Occipital lobe (tissue), 3 donors: ENCODE measurements at places on chromosomes 2 and 18. TPM values are rescaled to one million over a fixed set of nuclear protein-coding genes. Genes with fewer than 3 reads are reported as not detected.

CIDEA gene
- 3.3 TPM for total RNA-seq

CYP1B1 gene
- 7.8 TPM for total RNA-seq

TCF4 gene
- 1,429 TPM for total RNA-seq

DNA sequence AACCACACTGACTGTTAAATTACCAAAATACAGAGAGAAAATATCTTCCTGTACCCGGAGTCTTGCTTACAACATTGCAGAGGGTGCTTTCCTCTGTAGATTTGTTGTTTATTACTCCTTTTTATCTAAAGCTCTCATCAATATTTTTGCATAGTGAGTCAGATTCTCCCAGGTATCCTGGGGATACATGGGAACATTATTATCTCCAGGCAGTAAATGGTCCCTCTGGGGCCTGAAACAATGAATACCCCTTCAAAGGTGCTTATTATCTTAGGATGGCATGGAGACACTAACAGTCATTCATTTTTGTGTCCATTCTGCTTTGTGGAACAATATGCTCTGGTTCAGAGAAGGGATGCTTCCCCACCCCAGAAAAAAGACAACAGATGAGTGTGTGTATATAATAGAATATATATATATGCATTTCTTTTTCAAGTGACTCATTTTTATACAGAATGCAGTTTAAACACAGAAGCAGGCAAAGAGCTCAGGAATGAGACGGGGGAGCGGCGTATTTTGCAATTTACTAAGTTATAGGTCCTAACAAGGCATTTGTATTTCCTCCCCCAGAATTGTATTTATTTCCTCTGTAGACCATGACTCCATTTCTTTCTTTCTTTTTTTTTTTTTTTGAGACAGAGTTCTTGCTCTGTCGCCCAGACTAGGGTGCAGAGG is 424.8 kb upstream of the ZEB2 start:
- no peak for DNase-seq

- DNase-seq: no peak
Observed at GRCh38 chr2:238428866-238429265, 2.1 kb downstream of the ASB1 start.

DNA sequence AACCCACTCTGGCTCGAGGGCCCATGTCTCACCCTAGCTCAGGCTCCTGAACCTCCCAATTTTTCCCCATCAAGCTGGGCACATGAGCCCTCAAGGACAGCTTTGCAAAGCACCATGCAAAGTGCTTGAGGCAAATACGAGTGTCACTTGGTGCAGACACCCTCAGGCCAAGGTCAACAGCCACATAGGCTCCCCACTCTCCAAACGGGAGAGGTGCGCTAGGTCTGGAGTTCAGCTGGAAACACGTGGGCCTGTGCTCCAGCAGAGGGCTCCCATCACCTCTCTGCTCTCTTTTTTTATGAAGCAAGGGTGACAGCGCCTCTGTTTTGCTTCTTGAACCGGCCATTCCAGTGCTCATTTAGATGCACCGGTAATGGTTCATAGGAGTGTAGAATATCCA is 11.9 kb upstream of the ARHGAP25 start:
- no peak for DNase-seq

DNA sequence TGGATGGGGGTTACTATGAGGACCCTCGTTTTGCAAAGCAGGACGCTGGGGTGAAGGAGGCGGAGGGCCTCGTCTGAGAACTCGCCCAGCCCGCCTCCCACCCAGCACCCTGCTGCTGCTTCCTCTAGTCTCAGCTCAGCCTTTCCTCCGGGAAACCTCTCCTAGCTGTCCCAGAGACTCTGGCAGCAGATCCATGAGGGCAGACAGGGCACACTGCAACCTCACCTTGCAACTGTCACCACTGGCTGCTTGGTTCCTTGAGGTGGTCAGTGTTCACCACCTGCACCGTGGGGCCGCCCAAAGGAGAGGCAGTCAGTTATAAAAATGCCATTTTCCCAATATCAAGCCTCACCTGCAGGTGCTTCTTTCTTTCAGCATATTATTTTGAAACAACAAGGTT is 45.6 kb downstream of the PARD6G start:
- no peak for DNase-seq
